ENCODE measurements at places on chromosomes 11 and 22.

GRCh38 chr11:21653951-21654421 lies 538.9 kb upstream of the ANO5 start:
- no peak for DNase-seq

- no peak for DNase-seq
Observed at GRCh38 chr11:60530454-60531100, 15.4 kb downstream of the MS4A13 start.

DNA sequence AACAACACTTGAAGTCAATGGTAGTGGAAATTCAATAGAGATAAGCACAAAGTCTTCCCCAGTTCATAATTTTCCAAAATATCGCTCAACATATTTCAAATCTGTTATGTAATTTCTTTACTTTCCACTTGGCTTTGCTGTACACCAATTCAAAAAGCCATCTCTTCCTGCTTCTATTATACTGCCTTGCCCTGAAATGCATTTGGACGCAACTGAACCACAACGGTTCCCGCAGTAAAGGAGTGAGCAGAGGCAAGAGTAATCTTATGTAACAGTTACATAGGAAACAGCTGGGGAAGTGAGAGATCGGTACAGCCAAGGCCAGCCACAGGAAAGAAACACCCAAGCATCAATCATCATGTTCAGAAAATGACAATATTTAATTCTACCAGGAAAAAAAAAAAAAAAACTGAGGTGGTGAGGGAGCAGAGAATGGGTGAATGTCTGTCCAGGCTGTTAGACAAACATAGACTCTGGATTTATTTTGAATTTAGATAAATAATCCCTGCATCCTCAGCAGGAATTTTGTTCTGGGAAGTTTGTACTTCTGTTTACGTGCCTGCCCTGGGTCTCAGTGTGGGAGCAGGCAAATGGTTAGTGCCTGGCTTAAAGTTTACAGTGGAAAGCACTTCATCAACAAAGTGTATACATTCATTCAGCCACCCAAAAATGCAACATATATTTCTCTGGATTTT lies 392.2 kb downstream of the ETS1 start:
- DNase-seq, result peak; percentile 49

GRCh38 chr22:35155403-35156025 lies 89.6 kb downstream of the ISX start:
- no peak for DNase-seq

DNA sequence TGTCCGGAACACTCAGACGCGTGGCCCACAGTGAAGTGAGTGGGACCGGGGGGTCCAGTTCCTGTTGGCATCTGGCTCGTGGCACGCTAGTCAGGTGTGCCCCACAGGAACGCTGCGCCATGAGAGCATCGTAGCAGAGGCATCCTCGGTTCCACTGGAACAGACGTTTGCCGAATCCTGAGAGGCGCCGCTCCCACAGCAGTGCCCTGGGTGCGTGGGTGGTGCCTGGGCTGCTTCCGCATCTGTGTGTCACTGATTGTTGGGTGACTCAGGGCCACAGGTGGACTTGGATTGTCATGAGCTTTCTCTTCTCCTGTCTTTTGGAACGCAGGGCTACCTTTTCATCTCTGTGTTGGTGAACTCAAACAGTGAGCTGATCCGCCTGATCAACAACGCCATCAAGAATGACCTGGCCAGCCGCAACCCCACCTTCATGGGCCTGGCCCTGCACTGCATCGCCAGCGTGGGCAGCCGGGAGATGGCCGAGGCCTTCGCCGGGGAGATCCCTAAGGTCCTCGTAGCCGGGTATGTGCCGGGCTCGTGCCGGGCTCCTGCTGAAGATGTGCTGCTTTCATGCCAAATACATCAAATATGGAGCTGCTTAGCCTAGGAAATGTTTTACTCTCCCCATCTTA lies 46.2 kb downstream of the AP2A2 start:
- DNase-seq, result no peak

DNA sequence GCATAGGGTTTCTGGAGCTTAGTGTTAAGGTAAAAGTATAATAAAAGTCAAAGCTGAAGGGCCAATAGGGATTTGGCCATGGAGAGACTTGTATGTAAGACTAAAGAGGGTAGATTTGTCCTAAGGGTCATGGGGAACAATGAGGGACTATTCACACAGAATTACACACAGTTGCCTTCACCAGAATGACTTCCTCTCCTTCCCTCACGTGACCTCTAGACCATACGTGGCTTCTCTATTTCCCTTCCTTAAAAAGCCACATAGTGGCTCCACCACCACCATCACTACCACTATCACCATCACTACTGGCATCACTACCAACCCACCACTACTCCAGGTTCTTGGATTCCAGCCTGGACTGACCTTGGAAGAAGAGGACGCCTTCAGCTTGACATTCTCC lies 2.8 kb downstream of the HPX start:
- no peak for DNase-seq

DNA sequence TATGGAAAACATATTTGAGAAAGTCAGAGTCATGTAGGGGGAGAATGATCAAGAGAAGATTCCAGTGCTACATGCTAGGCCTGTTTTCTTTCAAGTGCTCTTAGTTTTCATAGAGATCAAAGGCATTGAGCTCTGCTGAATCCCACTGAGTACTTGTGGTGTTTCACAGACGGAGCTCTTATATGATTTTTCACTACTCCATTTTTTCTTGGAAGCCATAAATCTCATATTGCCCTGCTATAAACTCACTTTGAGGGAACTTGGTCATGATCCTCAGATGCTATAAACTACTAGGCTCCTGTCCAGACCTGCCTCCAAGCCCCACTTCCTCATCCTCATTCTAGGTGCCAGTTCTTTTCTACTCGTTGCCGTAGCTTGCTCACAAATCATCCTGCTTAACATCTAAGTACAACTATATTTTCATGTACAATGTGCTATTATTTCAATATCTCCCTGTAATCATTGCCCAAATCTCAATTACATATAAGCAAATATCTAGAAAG lies 180.8 kb upstream of the CCDC179 start:
- DNase-seq, result no peak

- no peak for DNase-seq
Observed at GRCh38 chr22:41826430-41827383, 6.2 kb upstream of the SREBF2 start.

- DNase-seq, result no peak
Observed at GRCh38 chr22:44889255-44889878, 120.4 kb downstream of the PHF21B start.
